ENCODE measurements at places on chromosomes 12 and 14.

- DNase-seq = no peak
Measured at GRCh38 chr12:11578461-11578993, 70.9 kb upstream of the ETV6 start.

GRCh38 chr14:84670796-84671195 lies 859.1 kb upstream of the FLRT2 start:
- DNase-seq = no peak

- DNase-seq = no peak
Measured at GRCh38 chr12:101915841-101916240, 38.5 kb downstream of the DRAM1 start.

- DNase-seq = no peak
Measured at GRCh38 chr14:65070471-65070976, 31.8 kb downstream of the MAX start.

- DNase-seq = no peak
Measured at GRCh38 chr14:50635141-50635540, 33.0 kb downstream of the SAV1 start.
